Thoracic aorta (tissue), 2 donors: ENCODE measurements at places on chromosomes 11 and 22.

DNA sequence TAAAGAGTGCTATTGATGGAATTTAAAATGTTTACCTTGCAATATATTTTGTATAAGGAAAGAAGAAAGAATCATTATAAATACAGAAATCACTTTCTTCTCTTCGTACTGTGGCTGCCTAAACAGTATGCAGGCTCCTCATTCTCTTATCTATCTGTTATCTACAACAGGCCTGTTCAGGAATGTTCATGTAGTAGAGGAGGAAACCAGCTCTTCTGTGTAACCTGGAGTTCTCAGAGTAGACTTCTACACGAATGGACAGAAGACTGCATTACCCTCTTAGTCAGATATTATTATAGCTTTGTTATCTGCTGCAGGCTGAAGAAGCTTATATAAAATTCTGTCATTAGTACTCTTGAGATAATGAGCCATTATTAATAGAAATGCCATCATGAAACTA, 1225.9 kb upstream of the CNTN5 start:
- no peaks in the 10 kb centered on the region for H3K4me1 ChIP-seq
- H3K27me3 ChIP-seq = no peaks in the 10 kb centered on the region
- no peak overlapping the region for H3K27ac ChIP-seq
- H3K4me3 ChIP-seq = no peak overlapping the region
- DNase-seq = no peak

DNA sequence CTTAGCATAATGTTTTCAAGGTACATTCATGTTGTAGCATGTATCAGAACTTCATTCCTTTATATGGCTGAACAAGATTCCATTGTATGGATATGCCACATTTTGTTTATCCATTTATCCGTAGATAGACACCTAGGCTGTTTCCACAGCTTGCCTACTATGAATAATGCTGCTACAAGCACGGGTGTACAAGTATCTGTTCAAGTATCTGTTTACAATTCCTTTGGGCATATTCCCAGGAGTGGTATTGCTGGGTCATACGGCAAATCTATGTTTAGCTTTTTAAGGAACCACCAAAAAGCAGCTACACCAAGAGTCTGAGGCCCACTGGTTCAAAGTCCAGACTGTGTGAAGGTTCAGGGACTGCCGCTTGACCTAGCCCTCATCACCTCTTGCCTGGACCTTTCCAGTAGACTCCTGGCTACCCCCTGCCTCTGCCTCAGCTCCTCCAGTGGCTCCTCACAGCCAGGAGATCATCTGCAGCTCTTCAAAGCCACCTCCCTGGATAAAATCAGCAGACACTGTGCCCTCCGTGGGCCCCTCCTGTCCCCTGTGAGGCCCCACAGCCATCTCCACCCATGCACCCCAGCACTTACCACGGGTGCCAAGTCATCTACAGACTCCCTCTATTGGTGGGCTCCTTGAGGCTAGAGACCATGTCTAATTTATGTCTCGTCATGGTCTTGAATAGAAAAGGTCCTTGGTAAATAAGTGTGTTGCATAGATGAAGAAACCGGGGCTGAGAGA, 160.3 kb downstream of the MN1 start:
- H3K4me3 ChIP-seq = no peak overlapping the region
- no peak for DNase-seq
- H3K4me1 ChIP-seq = peaks cover 8% of the 10 kb centered on the region
- H3K36me3 ChIP-seq = no peaks in the 10 kb centered on the region
- H3K27me3 ChIP-seq = no peaks in the 10 kb centered on the region

GRCh38 chr22:48138855-48139254, 1376.4 kb downstream of the TBC1D22A start:
- H3K27ac ChIP-seq = no peak overlapping the region
- no peaks in the 10 kb centered on the region for H3K4me1 ChIP-seq
- no peaks in the 10 kb centered on the region for H3K27me3 ChIP-seq
- no peaks in the 10 kb centered on the region for H3K36me3 ChIP-seq
- DNase-seq = no peak

GRCh38 chr11:46981436-46981835, 44.9 kb downstream of the CSTPP1 start:
- H3K27me3 ChIP-seq = no peaks in the 10 kb centered on the region
- H3K4me1 ChIP-seq = no peaks in the 10 kb centered on the region
- H3K4me3 ChIP-seq = no peak overlapping the region
- no peak for DNase-seq
- no peak overlapping the region for H3K27ac ChIP-seq

DNA sequence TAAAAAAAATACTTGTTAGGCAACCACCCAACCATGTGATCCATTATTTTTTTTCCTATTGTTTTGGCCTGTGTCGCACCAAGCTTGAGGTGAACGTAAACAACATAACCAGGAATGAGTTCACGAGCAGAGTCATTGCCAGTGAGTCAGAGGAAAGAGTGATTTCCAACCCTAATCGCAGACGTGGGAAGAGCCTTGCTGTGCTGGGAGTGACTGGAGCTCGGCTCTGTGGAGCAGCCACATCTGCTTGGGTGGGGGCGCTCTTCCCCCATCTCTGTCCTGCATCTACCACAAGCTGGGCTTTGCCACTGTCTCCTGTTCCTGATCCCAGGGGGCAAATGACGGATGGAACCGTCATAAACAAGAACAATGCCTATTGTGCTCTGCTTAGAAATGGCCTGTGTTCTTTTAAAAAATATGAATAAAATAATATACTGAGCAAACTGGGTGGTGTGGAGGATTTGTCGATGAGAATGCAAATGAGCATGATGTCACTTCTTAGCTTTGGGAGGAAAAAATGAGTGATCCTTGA, 210.0 kb downstream of the KIRREL3 start:
- H3K27me3 ChIP-seq = no peaks in the 10 kb centered on the region
- H3K4me1 ChIP-seq = no peaks in the 10 kb centered on the region
- no peaks in the 10 kb centered on the region for H3K36me3 ChIP-seq
- H3K4me3 ChIP-seq = no peak overlapping the region
- no peak overlapping the region for H3K27ac ChIP-seq

GRCh38 chr22:42743501-42743991, 22.9 kb upstream of the A4GALT start:
- H3K36me3 ChIP-seq = no peaks in the 10 kb centered on the region
- no peaks in the 10 kb centered on the region for H3K27me3 ChIP-seq
- H3K4me3 ChIP-seq = no peak overlapping the region
- H3K4me1 ChIP-seq = peaks cover 13% of the 10 kb centered on the region
- H3K27ac ChIP-seq = peak overlapping the region; percentile 68

- H3K27me3 ChIP-seq = no peaks in the 10 kb centered on the region
- peaks cover 50% of the 10 kb centered on the region for H3K4me1 ChIP-seq
- H3K4me3 ChIP-seq = peak overlapping the region; percentile 9
- no peak for DNase-seq
Measured at GRCh38 chr11:128207861-128208321, 379.5 kb downstream of the ETS1 start.

DNA sequence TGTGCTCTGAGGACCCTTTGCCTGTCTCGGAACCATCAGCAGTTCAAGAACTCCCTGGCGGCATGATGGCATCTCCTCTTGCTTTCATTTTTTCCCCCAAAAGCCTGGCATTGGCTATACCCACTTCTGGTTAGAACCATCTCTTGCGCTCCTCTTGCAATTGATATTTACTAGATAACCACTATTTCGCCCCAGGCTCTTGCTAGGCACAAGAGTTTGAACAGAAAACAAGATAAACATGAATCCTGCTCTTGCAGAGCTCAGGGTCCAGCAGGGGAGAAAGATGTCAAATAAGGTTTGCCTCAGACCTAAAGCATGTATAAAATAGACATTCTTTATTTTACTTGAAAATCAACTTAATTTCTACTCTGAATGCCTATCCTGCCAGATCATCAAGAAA, 33.1 kb downstream of the SLCO2B1 start:
- H3K36me3 ChIP-seq = no peaks in the 10 kb centered on the region
- no peak for DNase-seq
- H3K4me1 ChIP-seq = no peaks in the 10 kb centered on the region
- H3K4me3 ChIP-seq = no peak overlapping the region
- no peaks in the 10 kb centered on the region for H3K27me3 ChIP-seq

DNA sequence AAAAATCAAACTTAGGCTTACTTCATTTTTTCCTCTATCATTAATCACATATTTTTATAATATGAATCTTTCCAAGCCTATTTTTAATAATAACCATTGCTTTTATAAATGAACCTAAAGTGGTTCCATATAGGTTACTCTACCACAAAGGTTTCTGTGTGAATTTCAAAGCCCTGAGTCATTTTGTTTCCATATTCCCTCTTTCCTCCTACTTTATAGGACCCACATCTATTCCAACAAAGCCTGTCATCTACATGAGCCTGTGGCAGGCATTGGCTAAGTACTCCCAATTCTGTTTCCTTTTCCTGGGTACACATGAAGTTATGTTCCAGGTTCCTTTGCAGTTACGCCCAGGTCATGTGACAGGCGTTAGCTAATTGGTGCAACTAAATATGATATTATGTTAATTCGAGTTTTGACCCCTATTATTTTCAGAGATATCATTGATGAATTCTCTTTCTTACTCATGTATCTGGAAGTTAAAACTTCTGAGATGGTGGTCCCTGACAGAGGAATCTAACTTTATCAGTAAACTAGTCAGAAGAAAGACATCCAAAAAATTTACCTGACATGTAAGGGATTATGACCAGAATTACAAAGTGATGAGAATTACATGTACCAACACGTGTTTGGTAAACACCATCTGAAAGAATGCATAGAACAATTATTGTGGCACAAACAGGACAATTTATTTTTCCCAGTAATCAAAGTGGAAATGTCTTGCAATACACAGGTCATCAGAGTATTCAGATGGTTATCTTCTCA, 1264.0 kb upstream of the CNTN5 start:
- no peaks in the 10 kb centered on the region for H3K36me3 ChIP-seq
- H3K27ac ChIP-seq = no peak overlapping the region
- H3K27me3 ChIP-seq = no peaks in the 10 kb centered on the region
- H3K4me1 ChIP-seq = no peaks in the 10 kb centered on the region
- H3K4me3 ChIP-seq = no peak overlapping the region
- DNase-seq = no peak

- no peak for DNase-seq
- H3K4me1 ChIP-seq = peaks cover 22% of the 10 kb centered on the region
- H3K27ac ChIP-seq = peak within 1 kb of the TSS; percentile 76
- peak within 1 kb of the TSS; percentile 100 for H3K4me3 ChIP-seq
- H3K36me3 ChIP-seq = peaks cover 39% of the 10 kb centered on the region
Measured at GRCh38 chr11:67303132-67303834, at the start of gene SSH3. Gene SSH3, plus strand, starts transcription at chr11:67303530. Its CDS starts 96 bp downstream, at chr11:67303626.

- H3K27me3 ChIP-seq = no peaks in the 10 kb centered on the region
- peak overlapping the region; percentile 70 for H3K4me3 ChIP-seq
- H3K4me1 ChIP-seq = peaks cover 12% of the 10 kb centered on the region
Measured at GRCh38 chr11:46278387-46279125, 1.1 kb downstream of the CREB3L1 start.

DNA sequence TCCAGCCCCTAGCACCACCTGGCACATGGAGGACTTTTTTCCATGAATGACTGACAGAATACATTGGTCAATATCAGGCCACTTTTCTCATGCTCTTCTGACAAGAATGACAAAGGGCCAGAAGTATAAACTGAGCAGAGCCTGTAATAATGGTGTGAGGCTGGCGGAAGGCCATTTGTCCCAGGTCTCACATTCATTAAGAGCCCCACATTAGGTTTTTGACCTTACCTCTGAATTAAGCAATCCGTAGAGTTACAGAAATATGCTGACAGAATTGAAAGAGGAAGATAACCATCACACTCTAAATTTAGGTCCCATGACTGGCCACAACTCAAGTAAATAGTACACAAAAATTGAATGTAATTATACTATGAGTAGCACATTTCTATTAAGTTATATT, 55.2 kb downstream of the SYT9 start:
- no peak overlapping the region for H3K4me3 ChIP-seq
- H3K27ac ChIP-seq = no peak overlapping the region
- no peak for DNase-seq
- H3K4me1 ChIP-seq = no peaks in the 10 kb centered on the region
- H3K27me3 ChIP-seq = no peaks in the 10 kb centered on the region
- H3K36me3 ChIP-seq = no peaks in the 10 kb centered on the region

GRCh38 chr11:32044158-32044863, 46.6 kb upstream of the RCN1 start:
- H3K4me3 ChIP-seq = no peak overlapping the region
- no peak overlapping the region for H3K27ac ChIP-seq
- DNase-seq = no peak

- no peak overlapping the region for H3K27ac ChIP-seq
- no peaks in the 10 kb centered on the region for H3K4me1 ChIP-seq
- peaks cover 5% of the 10 kb centered on the region for H3K27me3 ChIP-seq
- no peak overlapping the region for H3K4me3 ChIP-seq
- DNase-seq = no peak
Measured at GRCh38 chr22:22463855-22464540, 44.5 kb downstream of the ZNF280B start.

- H3K27me3 ChIP-seq = no peaks in the 10 kb centered on the region
- H3K4me1 ChIP-seq = no peaks in the 10 kb centered on the region
- no peak for DNase-seq
- peaks cover 19% of the 10 kb centered on the region for H3K36me3 ChIP-seq
- H3K4me3 ChIP-seq = no peak overlapping the region
- no peak overlapping the region for H3K27ac ChIP-seq
Measured at GRCh38 chr11:61352038-61352437, 9.6 kb downstream of the CYB561A3 start.

GRCh38 chr22:43186272-43187170, at the start of gene TTLL12:
Gene TTLL12, minus strand, starts transcription at chr22:43187134. Its CDS starts 65 bp downstream, at chr22:43187069.
- H3K4me3 ChIP-seq = peak within 1 kb of the TSS; percentile 88
- H3K36me3 ChIP-seq = no peaks in the 10 kb centered on the region
- no peak for DNase-seq
- H3K27me3 ChIP-seq = no peaks in the 10 kb centered on the region

DNA sequence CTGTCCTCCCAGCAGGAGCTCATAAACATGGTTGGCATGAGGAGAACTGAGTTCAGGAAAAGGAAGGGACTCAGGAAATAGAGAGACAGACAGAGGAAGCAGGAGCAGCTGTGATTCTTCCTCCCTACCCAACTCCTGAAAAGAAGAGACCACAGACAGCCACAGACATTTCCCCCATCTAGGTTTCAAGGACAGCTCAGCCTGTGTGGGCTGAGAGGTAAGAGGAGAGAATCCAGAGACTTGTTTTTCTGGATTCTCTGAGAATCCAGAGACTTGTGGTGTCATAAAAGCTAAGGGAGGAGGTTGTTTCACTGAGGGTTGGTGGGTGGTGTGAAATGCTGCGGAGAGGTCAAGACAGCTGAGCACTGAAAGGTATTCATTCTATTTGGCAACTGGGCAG, 19.0 kb upstream of the STK33 start:
- H3K36me3 ChIP-seq = peaks cover 21% of the 10 kb centered on the region
- H3K27me3 ChIP-seq = no peaks in the 10 kb centered on the region
- H3K4me3 ChIP-seq = no peak overlapping the region
- no peaks in the 10 kb centered on the region for H3K4me1 ChIP-seq
- no peak overlapping the region for H3K27ac ChIP-seq
- no peak for DNase-seq

- no peaks in the 10 kb centered on the region for H3K27me3 ChIP-seq
- peak overlapping the region; percentile 31 for H3K4me3 ChIP-seq
- H3K27ac ChIP-seq = peak overlapping the region; percentile 79
- DNase-seq = peak; percentile 65
- H3K4me1 ChIP-seq = peaks cover 29% of the 10 kb centered on the region
Measured at GRCh38 chr11:2933375-2934020, 4.3 kb upstream of the PHLDA2 start.

DNA sequence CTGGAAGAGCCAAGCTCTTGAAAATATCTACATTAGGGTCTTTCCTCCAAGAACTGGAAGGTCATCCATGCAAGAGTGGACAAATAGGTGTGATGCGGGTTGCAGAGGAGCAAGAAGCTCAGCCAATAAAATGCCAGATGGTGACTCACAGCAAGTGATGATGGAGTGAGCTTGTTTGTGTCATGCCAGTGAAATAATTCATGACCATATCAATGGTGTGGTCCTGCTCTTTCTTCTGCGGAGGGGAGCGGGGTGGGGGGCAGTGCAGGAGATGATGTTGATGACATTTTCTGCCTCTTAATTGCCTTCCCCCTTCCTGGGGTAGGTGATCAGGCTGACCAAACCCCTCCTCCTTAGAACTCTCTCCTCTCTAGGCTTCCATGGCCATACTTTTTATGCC, 118.5 kb upstream of the TIMP3 start:
- no peak overlapping the region for H3K27ac ChIP-seq
- H3K4me1 ChIP-seq = peaks cover 4% of the 10 kb centered on the region
- no peak for DNase-seq
- no peak overlapping the region for H3K4me3 ChIP-seq
